Pancreas (tissue), 10 donors: ENCODE measurements at places on chromosomes 5 and 9. TPM values are rescaled to one million over a fixed set of nuclear protein-coding genes. Genes with fewer than 3 reads are reported as not detected.

AJM1 gene
- 3.5 TPM for total RNA-seq

OLFML2A gene
- 6.2 TPM for total RNA-seq

FAM221B gene
- total RNA-seq = not detected

PLEKHG4B gene
- total RNA-seq = 0.42 TPM

CARD6 gene
- total RNA-seq = 3.6 TPM

TSSK1B gene
- not detected for total RNA-seq
